ENCODE measurements at places on chromosomes 2 and 18. TPM values are rescaled to one million over a fixed set of nuclear protein-coding genes. Genes with fewer than 3 reads are reported as not detected.

The SETBP1 gene
- total RNA-seq = 6.3 TPM

The ONECUT2 gene
- 0.09 TPM for total RNA-seq

The TCF23 gene
- total RNA-seq = not detected

The MGAT5 gene
- total RNA-seq = 68.9 TPM

The KCNF1 gene
- 0.39 TPM for total RNA-seq

The HOXD12 gene
- total RNA-seq = not detected

The ALKAL2 gene
- total RNA-seq = 1.8 TPM

The TMEM247 gene
- total RNA-seq = not detected

The CROCC2 gene
- not detected for total RNA-seq

The IL18R1 gene
- total RNA-seq = 0.89 TPM

- H3K4me1 ChIP-seq = peaks cover 4% of the 10 kb centered on the region
- peak; percentile 82 for DNase-seq
- no peak overlapping the region for H3K27ac ChIP-seq
- H3K4me3 ChIP-seq = no peak overlapping the region
These were observed 82.8 kb upstream of the SEC11C start for GRCh38 chr18:59056706-59057492.

- H3K36me3 ChIP-seq = no peaks in the 10 kb centered on the region
- DNase-seq = no peak
- no peaks in the 10 kb centered on the region for H3K27me3 ChIP-seq
- H3K27ac ChIP-seq = peak overlapping the region; percentile 98
- peak overlapping the region; percentile 76 for H3K4me3 ChIP-seq
These were observed 1.8 kb upstream of the NPAS2 start for GRCh38 chr2:100818003-100818605.

DNA sequence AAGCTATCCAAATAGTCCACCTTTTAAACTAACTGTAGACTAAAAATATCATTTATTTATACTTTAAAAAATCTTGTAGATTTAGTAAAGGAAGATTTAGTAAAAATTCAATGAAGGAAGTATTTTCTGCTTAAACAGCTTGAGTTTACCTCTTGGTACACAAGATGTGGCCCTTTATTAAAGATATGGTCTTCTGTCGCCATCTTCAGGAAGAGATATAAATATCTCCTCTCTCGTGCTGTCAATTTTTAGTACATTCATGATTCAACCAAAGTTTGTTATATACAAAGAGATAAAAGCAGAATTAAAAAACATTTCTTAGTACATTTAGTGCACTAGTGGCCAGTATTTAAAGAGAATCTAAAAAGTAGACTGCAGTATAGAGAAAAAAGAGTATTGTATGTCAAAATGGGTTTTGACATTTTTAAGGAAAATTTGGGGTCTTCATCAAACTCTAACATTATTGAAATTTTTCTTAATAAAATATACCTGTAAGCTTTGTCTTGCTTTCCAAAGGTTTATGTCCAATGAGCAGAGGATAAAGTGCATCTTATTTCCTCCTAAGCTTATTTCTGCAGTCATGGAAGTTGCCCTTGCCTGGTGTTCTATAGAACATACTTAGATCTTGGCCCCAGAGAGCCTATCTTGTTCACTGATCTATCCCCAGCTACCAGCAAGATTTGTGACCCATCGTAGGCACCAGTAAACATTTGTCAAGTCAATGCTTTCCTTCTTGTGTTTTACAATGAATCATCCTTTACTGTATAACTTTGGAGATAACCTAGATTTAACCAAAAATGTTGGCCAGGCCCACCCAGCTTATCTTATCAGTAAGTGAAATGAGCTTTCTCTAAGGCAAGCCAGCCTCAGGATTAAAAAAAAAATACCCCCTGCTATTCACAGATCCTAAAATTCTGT is 18.5 kb upstream of the EML6 start:
- no peak overlapping the region for H3K4me3 ChIP-seq
- peaks cover 4% of the 10 kb centered on the region for H3K4me1 ChIP-seq
- H3K36me3 ChIP-seq = no peaks in the 10 kb centered on the region
- H3K27me3 ChIP-seq = no peaks in the 10 kb centered on the region
- no peak for DNase-seq

GRCh38 chr2:36659872-36660312 is 36.6 kb upstream of the VIT start:
- DNase-seq = no peak
- H3K27me3 ChIP-seq = peaks cover 5% of the 10 kb centered on the region
- H3K4me3 ChIP-seq = no peak overlapping the region
- no peaks in the 10 kb centered on the region for H3K36me3 ChIP-seq

DNA sequence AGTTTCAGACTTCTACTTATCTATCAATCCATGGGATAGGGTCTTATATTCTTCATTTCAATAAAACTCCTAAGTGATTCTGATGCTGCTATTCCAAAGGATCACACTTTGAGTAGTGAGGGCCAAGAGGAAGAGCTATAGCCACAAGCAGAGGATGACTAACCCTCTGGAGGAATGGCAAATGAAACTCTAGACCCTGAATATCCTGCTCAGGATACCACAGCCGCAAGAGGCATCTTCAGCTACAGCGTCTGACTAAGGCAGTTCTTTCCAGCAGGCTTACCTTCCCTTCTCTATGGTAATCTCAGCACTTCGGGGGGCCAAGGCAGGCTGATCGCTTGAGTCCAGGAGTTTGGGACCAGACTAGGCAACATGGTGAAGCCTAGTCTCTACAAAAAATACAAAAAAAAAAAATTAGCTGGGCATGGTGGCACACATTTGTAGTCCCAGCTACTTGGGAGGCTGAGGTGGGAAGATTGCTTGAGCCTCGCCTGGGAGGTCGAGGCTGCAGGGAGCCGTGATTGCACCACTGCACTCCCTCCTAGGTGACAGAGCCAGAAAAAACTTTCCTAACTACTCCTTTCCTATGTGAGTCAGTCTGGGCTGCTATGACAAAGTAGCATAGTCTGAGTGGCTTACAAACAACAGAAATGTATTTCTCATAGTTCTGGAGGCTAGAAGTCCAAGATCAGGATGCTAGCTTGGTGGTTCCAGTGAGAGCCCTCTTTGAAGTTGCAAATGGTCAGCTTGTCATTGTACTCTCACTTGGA is 371.9 kb downstream of the IRS1 start:
- no peaks in the 10 kb centered on the region for H3K27me3 ChIP-seq
- H3K4me3 ChIP-seq = no peak overlapping the region
- H3K27ac ChIP-seq = no peak overlapping the region
- no peaks in the 10 kb centered on the region for H3K4me1 ChIP-seq

DNA sequence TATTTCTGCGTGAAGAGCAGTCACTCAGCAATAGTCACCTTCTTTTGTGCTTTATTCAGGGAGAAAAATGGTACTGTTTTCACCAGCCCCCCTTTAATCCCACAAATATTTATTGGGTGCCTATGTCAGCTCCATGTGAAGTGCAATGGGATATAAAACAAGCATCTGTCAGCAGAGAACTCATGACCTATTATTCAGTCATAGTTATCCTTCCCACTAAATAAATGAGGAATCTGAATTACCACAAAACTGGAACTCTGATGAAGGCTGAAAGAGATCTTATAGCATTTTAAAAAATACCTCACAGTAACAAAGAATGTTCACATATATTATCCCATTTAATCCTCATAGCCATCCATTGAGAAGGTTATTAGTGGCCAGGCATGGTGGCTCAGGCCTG is 45.8 kb downstream of the DHX57 start:
- no peak overlapping the region for H3K4me3 ChIP-seq
- H3K27ac ChIP-seq = no peak overlapping the region
- no peaks in the 10 kb centered on the region for H3K27me3 ChIP-seq
- DNase-seq = no peak
- peaks cover 60% of the 10 kb centered on the region for H3K36me3 ChIP-seq
- peaks cover 41% of the 10 kb centered on the region for H3K4me1 ChIP-seq

GRCh38 chr2:129711816-129712675 is 267.4 kb upstream of the RAB6C start:
- H3K4me1 ChIP-seq = no peaks in the 10 kb centered on the region
- H3K36me3 ChIP-seq = no peaks in the 10 kb centered on the region
- DNase-seq = no peak
- H3K27ac ChIP-seq = no peak overlapping the region

DNA sequence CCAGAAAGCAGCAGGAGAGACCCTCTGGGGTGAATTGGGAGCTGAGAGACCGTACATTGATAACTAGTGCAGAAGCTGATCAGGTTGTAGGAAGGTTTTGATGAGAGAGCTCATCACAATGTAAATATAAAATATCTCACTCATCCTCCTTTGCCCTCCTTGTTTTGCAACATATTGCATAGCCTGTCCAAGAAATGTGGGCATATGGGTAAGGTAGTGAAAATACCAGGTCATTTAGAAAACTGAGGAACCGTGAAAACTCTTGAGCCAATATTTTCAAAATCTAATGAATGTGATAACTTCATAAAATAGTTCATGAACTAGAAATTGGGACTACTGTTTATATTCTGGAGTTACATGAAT is 31.4 kb downstream of the C18orf54 start:
- no peaks in the 10 kb centered on the region for H3K4me1 ChIP-seq
- H3K27ac ChIP-seq = no peak overlapping the region
- no peaks in the 10 kb centered on the region for H3K27me3 ChIP-seq
- no peaks in the 10 kb centered on the region for H3K36me3 ChIP-seq
- no peak overlapping the region for H3K4me3 ChIP-seq
- no peak for DNase-seq

- DNase-seq = no peak
- no peaks in the 10 kb centered on the region for H3K36me3 ChIP-seq
- H3K27ac ChIP-seq = no peak overlapping the region
- H3K27me3 ChIP-seq = no peaks in the 10 kb centered on the region
- peaks cover 6% of the 10 kb centered on the region for H3K4me1 ChIP-seq
- no peak overlapping the region for H3K4me3 ChIP-seq
These were observed 122.9 kb downstream of the GLI2 start for GRCh38 chr2:120858361-120859106.

GRCh38 chr2:239020541-239021041 is 172.7 kb downstream of the TWIST2 start:
- DNase-seq = no peak
- no peak overlapping the region for H3K27ac ChIP-seq
- H3K4me1 ChIP-seq = no peaks in the 10 kb centered on the region
- H3K36me3 ChIP-seq = no peaks in the 10 kb centered on the region

GRCh38 chr18:11909591-11910026 is 1.5 kb upstream of the MPPE1 start:
- H3K27me3 ChIP-seq = no peaks in the 10 kb centered on the region
- DNase-seq = no peak
- H3K4me3 ChIP-seq = peak overlapping the region; percentile 87
- H3K36me3 ChIP-seq = peaks cover 14% of the 10 kb centered on the region
- H3K4me1 ChIP-seq = peaks cover 26% of the 10 kb centered on the region

- no peak overlapping the region for H3K4me3 ChIP-seq
- no peak overlapping the region for H3K27ac ChIP-seq
- DNase-seq = no peak
- H3K27me3 ChIP-seq = no peaks in the 10 kb centered on the region
- no peaks in the 10 kb centered on the region for H3K36me3 ChIP-seq
These were observed 12.1 kb downstream of the COPS9 start for GRCh38 chr2:240123821-240124650.

- no peak overlapping the region for H3K4me3 ChIP-seq
- H3K27me3 ChIP-seq = no peaks in the 10 kb centered on the region
- no peak overlapping the region for H3K27ac ChIP-seq
- DNase-seq = no peak
- H3K36me3 ChIP-seq = no peaks in the 10 kb centered on the region
These were observed 413.5 kb downstream of the NBAS start for GRCh38 chr2:15147591-15147990.

- H3K4me3 ChIP-seq = no peak overlapping the region
- no peak overlapping the region for H3K27ac ChIP-seq
- DNase-seq = no peak
- no peaks in the 10 kb centered on the region for H3K36me3 ChIP-seq
These were observed 121.0 kb downstream of the SPOPL start for GRCh38 chr2:138622613-138623012.

- H3K27ac ChIP-seq = no peak overlapping the region
- no peak overlapping the region for H3K4me3 ChIP-seq
- H3K4me1 ChIP-seq = no peaks in the 10 kb centered on the region
- no peaks in the 10 kb centered on the region for H3K27me3 ChIP-seq
These were observed 117.5 kb downstream of the ATP9B start for GRCh38 chr18:79186649-79187048.

DNA sequence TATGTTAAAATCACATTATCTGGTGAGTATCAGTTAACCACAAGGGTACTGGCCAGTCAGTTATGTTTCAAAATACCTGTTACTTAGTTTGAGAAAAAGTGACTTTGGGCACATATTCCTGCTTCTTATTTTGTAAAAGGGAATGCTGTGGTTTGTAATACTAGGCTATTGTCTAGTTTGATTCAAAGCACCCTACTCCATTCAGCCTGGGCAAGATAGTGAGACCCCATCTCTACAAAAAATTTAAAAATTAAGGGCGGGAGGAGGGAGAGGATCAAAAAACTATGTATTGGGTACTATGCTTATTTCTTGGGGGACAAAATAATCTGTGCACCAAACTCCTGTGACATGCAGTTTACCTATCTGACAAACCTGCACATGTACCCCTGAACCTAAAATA is 18.9 kb downstream of the MBD5 start:
- H3K36me3 ChIP-seq = no peaks in the 10 kb centered on the region
- DNase-seq = no peak
- no peak overlapping the region for H3K4me3 ChIP-seq
- H3K27ac ChIP-seq = no peak overlapping the region

GRCh38 chr2:222290736-222291484 is 7.9 kb downstream of the PAX3 start:
- peaks cover 100% of the 10 kb centered on the region for H3K27me3 ChIP-seq
- H3K4me1 ChIP-seq = peaks cover 4% of the 10 kb centered on the region
- no peak for DNase-seq

DNA sequence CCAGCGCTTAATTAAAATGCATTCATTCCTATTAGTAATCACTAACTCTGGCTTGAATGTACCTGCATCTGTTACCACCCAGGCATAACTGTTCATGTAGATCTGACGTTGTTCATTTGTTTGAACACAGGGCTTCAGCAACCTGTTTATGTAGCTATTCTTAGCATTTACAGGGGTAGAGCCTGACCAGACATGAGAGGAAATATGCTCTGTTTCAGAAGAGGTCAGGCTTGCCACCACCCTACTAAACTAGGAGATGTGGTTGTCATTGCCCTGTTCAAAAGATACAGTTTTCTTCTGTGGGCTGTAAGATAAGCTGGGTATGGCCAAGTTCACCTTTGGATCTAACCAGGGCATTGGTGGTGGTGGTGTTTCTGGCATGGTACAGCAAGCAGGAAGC is 8.8 kb downstream of the MGAT5 start:
- H3K4me3 ChIP-seq = no peak overlapping the region
- peak overlapping the region; percentile 45 for H3K27ac ChIP-seq
- no peaks in the 10 kb centered on the region for H3K36me3 ChIP-seq
- no peak for DNase-seq
- peaks cover 76% of the 10 kb centered on the region for H3K4me1 ChIP-seq

- H3K27me3 ChIP-seq = no peaks in the 10 kb centered on the region
- no peak overlapping the region for H3K4me3 ChIP-seq
- H3K27ac ChIP-seq = no peak overlapping the region
- H3K4me1 ChIP-seq = no peaks in the 10 kb centered on the region
- no peaks in the 10 kb centered on the region for H3K36me3 ChIP-seq
These were observed 184.2 kb upstream of the KLHL29 start for GRCh38 chr2:23200787-23201114.

Measured in heart right ventricle (tissue), 16 donors.